Esophagus mucosa (tissue), 1 donor: ENCODE measurements at places on chromosomes 2 and 18. TPM values are rescaled to one million over a fixed set of nuclear protein-coding genes. Genes with fewer than 3 reads are reported as not detected.

The SATB2 gene
- 1.1 TPM for total RNA-seq

The SLC5A7 gene
- not detected for total RNA-seq

The ACADL gene
- total RNA-seq = 0.32 TPM

The MRO gene
- total RNA-seq = not detected

The TDRD15 gene
- total RNA-seq = not detected

The IGFBP5 gene
- 34.9 TPM for total RNA-seq

The ERICH2 gene
- total RNA-seq = not detected

The UBE2E3 gene
- total RNA-seq = 52.8 TPM

The CAPN13 gene
- total RNA-seq = 1.4 TPM
